ENCODE measurements at places on chromosomes 4 and X.
A peak's percentile ranks its signal among the peaks of the same experiment; 100 is the strongest.

GRCh38 chrX:17192106-17192505 lies 182.9 kb upstream of the NHS start:
- no peak for DNase-seq

DNA sequence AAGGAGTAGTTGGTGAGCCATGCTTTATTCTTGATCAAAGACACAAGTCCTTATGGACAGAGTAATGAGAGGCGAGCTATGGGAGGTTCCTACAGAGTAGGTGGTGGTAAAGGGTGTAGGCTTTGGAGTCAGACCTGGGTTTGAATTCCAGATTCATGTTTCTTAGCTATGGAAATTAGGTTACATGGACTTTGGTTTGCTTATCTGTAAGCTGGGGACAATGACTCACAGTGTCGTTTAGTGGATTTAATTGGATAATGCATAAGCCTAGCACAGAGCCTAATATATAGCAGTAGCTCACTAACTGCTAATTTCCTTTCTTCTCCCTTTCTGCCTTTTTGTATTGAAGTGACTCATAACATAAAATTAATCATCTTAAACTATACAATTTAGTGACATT lies 5.0 kb upstream of the TRPC5 start:
- no peak for DNase-seq

GRCh38 chr4:13836946-13837912 lies 209.7 kb upstream of the BOD1L1 start:
- DNase-seq: no peak

GRCh38 chr4:120922381-120923206 lies at the start of gene PRDM5:
Gene PRDM5, minus strand, starts transcription at chr4:120922726. Its CDS starts 118 bp downstream, at chr4:120922608.
- DNase-seq: no peak

- DNase-seq: no peak
Measured at GRCh38 chr4:47490550-47490949, 5.5 kb downstream of the ATP10D start.

DNA sequence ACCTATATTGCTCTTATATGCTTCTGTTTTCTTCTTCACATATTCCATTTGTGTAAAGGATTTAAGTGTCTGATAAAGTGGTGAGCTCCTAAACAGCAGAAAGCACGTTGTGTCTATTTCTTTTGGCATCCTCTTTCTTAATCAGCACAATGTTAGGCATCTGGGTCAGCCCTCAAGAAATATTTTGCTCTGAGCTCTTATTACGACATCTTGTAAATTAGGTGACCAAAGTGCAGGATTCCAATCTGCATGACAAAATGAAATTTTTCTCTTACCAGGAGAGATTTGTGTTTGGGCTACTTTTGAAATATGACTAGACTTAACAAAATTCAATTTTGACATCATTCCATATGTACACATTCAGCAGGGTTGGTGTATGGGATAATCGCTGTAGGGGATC lies 210.0 kb upstream of the IGFBP7 start:
- no peak for DNase-seq

DNA sequence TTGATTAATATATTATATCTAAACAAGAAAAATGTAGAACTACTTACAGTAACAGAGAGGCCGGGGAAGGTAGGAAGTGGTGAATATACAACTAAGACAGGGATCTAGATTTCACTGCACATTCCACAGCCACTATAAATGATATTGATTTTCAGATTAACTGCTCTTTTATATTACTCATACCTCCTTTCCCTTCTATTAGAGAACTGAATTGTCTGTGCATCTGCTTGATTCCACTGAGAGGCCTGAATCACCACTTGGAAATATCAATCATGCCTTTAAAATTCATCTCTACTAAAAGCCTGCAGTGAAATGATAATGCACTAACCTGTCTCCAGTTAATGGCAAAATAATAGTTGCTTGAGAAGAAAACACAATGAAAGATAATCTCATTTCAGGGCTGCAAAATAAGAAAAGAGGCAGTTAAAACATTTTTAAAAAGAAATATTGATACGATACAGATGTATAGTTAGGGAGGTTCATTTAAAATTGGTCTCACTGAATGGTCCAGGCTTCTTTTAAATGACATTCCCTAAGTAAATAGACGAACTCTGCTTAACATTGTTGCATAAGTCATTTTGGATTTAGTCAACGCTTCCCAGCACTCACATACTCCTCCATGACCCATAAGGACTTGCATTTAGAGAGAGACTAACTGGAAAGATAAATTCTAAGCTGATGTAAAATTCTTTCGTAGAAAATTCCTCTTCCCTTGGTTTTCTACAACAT lies 3.8 kb downstream of the ANTXR2 start:
- DNase-seq: no peak

DNA sequence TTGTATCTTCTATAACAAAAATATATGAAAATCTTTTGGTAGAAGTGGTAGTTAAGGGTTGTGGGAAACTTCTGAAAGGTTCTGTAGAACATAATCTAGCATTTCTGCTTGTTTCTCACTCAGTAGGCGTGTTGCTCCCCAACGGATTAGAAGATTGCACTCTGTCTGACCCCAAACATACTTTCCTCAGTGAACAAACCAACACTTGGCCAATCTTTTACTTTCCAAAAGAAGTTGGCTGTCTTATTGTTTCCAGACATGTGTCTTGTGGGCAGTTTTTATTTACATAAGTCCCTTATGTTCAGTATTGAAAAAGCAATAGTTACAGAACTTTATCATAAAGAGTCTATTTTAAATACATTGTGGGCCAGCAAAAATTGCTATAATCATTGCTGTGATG lies 312.8 kb upstream of the EPHA5 start:
- no peak for DNase-seq

GRCh38 chr4:55330241-55330640 lies 15.8 kb upstream of the SRD5A3 start:
- no peak for DNase-seq

DNA sequence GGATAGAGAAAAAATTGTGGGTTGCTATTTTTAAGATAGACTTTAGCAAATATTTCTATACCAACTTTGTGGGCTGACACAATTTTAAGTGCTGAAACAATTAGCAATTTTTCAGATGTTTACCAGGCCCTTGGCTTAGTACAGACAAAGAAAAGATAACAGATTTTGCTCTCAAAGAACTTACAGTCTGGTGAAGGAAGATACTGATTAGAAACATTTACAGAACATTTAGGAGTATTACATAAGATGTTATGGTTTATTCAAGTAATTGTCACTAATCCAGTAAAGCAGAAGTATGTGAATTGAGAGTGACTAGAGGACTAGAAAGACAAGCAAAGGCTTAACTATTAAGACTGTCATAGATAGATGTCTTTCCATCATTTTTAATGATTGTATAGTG lies 35.3 kb upstream of the NDUFC1 start:
- no peak for DNase-seq

DNA sequence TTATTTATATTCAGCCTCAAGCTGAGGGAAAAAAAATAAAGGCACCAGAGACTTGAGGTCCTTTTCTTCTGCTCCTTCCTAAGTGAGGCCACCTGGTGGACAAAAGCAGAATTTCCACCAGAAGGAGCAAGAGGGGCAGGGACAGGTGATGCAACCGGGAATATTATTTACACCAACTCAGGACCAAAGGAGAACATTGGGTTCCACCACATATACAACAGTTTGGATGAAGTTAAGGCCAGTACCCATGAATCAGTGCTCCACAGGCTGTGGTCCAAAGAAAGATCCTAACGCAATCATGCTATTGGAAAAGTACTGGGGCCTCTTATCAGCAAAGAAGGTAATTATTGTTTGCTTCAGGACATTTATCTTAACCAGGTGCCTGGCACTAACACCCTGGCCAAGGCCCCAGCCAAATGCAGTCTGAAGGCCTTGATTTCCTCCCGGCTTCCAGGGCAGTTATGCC lies 57.4 kb downstream of the TSC22D3 start:
- DNase-seq: peak; percentile 39

DNA sequence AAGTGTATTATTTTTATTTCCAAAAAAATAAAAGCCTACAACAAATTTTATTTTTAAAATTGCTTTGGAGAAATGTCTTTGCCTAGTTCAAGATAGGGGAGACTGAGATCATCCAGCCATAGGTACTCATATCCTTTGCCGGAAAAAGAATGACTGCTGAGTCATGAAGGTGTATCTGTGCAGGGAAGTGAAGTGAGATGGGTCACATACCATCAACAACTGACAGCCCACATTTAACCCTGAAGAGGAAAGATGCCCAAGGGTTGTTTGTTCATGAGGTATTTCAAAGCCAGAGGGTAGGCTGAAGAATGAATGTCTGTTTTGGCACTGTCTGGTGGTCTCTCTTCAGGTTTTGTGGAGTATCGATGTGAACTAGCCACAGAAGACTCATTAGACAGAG lies 106.7 kb upstream of the TTC29 start:
- DNase-seq: no peak

- DNase-seq: no peak
Measured at GRCh38 chrX:23980011-23980441, 47.0 kb downstream of the KLHL15 start.

DNA sequence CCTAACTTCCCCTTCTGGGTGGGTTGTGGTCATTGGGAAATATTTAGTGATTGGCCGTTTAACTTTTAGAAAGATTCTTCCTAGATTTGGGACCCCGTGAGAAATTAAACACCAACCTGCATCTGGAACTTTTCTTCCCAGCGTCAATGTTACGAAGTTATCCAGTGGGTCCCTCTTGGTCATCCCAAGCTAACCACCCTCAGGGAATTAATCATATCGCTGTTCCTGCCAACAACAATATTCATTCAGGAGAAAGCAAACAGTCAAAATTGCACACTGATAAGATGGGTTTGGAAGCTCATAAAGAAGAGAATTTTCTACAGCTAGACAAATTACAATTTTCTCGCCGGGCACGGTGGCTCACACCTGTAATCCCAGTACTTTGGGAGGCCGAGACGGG lies 121.2 kb upstream of the STX18 start:
- DNase-seq: no peak

DNA sequence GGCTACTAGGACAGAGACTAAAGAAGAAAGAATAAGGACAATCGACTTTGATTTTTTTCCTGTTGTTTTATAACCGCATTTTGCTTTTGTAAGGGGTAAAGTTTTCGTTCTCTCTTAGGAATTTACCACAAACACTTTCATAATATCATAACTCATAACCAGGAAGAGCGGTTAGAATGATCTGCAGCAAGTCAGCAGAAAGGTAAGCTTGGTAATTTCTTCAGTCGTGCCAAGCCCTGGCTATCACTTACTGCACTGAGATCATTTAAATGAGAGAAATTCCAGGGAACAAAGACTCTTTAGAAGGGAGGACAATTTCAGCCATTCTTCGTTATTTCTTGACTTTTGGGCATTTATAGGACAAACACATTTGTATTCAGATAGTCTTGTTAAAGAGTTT lies 258.1 kb downstream of the UNC5C start:
- DNase-seq: no peak

DNA sequence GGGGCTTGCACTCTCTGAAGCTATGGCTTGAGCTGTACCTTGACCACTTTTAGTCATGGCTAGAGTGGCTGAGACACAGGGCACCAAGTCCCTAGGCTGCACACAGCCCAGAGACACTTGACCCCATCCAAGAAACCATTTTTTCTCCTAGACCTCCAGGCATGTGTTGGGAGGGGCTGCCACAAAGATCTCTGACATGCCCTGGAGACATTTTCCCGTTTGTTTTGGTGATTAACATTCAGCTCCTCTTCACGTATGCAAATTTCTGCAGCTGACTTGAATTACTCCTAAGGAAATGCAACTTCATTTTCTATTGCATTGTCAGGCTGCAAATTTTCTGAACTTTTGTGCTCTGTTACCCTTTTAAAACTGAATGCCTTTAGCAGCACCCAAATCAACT lies 142.6 kb downstream of the TECRL start:
- DNase-seq: no peak

GRCh38 chrX:33252306-33252825 lies 41.0 kb upstream of the DMD start:
- DNase-seq: no peak

DNA sequence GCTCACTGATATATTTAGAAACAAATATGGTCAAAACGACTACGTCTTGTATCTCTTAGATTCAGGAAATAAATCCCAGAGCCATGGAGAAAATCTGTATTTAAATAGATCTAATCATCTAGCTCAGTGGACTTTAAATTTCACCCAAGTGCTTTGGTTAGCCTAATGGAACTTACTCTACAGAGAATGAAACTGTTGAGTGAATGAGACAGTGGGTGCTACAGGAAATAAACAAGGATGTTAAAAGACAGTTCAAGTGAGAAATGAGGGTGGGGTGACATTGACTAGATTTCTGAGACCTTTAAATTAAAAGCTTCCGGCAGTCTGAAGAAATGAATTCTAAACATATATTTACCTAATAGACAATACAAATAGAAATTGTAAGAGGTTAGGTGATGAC lies 2197.0 kb downstream of the ARAP2 start:
- DNase-seq: no peak

DNA sequence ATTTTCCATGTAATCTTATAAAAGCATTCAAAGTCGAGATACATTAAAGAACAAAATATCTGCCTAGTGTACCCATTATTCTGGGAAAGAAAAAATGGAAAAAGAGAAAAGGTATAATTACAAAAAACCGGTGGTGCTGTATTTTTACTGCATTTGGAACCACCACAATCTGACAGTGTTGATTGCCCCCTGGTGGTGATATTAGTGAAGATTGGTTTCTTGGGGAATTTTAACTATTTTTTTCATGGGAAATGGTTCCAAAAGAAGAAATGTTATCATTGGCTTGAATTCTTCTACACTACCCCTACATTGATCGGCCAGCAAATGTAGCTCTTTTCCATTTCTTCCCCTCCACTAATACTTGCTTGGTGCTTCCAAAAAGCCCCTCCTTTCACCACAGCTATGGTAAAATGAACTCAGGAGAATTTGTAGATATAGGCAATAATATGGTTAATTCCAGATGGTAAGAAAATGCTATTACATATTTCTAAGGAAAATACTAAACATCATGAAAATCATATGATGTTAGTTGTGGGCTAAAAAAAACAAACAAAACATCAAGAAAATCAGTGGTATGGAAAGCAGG lies 50.0 kb downstream of the COX18 start:
- DNase-seq: no peak

DNA sequence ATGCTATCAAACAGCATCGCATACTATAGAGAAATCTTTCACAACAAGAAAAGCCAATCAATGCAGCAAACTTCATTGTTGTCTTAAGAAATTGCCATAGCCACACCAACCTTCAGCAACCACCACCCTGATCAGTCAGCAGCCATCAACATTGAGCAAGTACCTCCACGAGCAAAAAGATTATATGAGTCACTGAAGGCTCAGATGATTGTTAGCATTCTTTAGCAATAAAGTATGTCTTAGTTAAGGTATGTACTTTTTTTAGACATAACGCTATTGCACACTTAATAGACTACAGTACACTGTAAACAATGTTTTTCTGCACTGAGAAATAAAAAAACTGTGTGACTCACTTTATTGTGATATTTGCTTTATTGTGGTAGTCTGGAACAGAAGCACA lies 37.8 kb upstream of the FUNDC1 start:
- DNase-seq: no peak

- no peak for DNase-seq
Measured at GRCh38 chr4:2070421-2071251, 11.5 kb downstream of the NAT8L start.

DNA sequence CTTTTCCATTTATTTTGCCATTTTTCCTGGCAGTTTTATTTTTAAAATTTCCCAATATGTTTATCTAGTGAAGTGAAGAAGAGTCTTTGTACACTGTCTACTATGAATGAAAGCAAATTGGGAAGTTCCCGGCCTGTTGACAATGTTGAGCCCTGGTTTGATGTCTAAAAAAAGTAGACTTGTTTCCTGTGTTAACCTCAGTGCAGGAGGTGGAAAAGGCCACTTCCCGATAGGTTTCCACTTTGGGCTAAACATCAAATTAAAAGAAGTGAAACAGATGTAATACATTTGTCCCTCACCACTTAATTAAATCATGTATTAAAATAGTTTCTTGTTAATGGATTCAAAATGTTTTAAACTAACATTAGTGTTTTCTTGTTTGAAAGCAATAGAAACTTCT lies 30.0 kb downstream of the BBS12 start:
- DNase-seq: no peak

Measured in stimulated activated CD4-positive, alpha-beta T cell treated with anti-CD3 and anti-CD28 coated beads, Interleukin-1b, Interleukin-23, amount 100 ng/mL, for 1 hour (primary cell).